ENCODE measurements at places on chromosomes 13 and 19.
A peak's percentile ranks its signal among the peaks of the same experiment; 100 is the strongest.

- no peak for DNase-seq
Observed at GRCh38 chr13:102045731-102046130, 356.1 kb downstream of the FGF14 start.

DNA sequence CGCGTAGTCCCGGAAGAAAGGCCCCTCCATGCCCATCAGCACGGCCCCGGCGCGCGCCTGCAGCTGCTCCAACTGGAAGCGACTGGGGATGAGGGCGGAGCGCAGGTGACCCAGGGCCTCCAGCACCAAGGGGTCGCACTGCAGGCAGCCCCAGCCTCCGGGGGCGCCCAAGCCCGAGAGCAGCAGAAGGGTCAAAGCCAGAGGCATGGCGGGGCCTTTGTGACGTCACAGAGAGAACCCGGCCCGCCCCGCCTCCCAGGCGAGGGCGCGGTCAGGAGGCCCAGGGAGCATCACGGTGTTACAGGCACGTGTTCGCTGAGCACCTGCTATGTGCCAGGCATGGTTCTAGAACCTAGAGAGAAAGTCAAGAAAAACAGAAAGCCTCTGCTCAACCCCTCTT lies at the start of gene IZUMO2:
Gene IZUMO2 (minus strand): TSS at position 294 of the 400 bp plus-strand sequence. CDS start 87 bp downstream, at position 207.
- no peak for DNase-seq

DNA sequence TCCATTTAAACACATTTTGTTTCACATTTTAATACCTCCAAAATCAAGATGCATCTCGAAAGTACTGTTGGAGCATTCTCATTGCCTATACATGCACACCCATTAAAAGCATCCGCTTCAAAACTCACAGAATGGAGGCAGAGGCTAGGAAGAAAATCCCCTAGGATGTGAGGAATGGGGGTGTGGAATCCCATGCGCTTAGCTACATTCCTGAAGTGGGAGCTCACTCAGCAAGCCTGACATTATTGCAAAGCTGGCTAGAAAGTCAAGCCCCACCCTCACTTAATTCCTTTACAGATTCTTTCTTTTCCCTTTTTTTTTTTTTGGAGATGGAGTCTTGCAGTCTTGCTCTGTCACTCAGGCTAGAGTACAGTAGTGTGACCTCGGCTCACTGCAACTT lies 4.6 kb upstream of the FAM32A start:
- peak; percentile 90 for DNase-seq

- no peak for DNase-seq
Observed at GRCh38 chr13:22880741-22881720, 299.7 kb upstream of the SGCG start.

- DNase-seq: peak; percentile 54
Observed at GRCh38 chr13:102693776-102694175, 1.1 kb downstream of the METTL21C start.

- no peak for DNase-seq
Observed at GRCh38 chr19:43290568-43291359, 21.4 kb upstream of the PSG9 start.

DNA sequence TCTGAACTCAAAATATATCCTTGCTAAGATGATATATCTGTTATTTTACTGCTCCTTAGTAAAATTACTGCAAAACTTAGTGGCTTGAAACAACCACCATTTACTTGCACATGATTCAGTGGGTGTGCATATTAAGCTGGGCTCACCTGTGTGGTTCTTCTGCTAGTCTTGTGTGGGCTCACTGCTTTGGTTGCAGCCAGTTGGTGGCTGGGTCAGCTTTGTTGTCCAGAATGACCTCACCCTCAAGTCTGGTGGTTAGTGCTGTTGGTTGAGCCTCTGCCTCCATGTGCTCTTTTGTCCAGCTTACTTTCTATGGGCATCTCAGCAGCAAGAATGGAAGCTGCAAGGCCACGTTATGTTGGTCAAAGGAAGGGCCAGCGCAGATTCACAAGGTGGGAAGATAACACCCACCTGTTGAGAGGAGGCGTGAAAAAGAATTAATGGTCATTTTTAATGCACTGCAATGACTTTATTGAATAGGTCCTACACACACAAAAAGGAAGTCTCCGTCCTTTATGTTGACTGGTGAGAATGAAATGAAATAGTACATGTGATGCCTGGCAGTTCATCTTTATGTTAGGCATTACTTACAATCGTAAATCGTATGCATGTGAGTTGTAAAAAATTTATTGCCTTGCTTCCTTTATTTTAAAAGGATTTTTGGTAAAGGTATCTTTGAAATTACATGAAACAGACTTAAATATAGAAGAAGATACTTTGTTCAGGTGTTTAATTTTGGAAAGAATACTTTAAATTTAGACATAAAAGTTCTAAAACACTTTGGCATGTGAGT lies 34.3 kb downstream of the URI1 start:
- no peak for DNase-seq

DNA sequence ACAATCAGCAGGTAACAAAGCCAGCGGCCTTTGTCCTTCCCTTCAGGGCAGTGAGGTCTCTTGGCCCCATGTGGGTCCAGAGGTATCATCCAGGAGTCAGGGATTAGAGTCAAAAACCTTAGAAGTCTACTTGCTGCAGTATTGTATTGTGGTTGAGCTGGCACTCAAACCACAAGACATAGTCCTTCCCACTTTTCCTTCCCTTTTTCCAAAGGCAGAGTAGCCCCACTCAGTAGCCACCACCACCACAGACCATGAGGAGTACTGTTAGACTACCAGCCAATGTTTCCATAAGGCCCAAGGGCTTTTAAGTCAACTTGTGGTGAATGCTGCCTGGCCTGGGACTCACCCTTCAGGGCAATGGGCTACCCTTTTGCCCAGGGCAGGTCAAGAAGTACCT lies 27.1 kb upstream of the CCNA1 start:
- no peak for DNase-seq

DNA sequence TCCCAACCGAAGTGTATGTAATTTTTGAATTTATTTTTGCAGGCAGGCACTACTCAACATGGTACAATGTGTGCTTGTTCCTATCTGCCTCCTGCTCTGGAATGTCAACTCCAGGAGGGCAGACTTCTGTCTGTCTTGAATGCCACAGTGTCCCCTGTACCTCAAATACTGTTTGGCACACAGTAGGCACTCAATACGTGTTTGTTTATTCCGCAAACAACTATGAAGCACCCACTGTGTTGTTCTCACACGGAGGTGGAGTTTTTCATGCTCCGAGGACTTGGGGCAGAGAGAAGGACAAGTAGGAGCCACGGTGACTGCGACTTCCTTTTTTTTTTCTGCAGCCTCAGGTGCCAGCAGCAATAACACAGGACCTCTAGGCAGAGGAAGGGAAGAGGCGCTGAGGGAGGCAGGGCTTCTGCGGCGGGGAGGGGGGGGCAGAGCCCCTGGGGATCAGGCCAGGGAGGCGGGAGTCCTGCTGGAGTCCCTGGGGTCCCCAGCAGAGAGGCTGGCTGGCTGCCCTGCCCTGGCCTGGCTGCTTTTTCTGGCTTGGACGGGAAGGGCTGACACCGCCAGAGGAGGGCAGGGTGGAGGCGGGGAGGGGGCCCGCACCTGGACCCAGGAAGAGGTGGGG lies 29.3 kb upstream of the TNFAIP8L1 start:
- no peak for DNase-seq

- DNase-seq: no peak
Observed at GRCh38 chr13:94622344-94622743, 20.7 kb downstream of the GPR180 start.

DNA sequence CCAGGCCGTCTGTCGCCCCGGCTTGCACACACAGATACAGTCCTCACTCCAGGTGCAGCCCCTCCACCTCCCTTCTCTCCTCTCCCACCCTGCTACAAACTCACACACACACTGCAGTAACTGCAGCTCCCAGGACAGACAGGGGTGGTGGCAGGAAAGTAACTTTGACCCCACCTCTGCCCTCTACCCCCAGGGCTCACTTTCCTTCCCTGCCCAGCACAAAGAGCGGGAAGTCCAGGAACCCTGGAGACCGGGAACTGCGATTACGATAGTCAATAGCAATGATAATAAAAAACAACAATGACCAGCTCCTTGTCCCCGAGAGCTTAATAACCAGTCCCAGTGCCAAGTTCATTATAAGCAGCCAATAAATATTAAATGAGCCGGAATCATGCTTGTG lies at the start of gene CEACAM20:
Gene CEACAM20 (minus strand): TSS at position 140 of the 400 bp plus-strand sequence. CDS start 166 bp downstream, outside the sequence.
- no peak for DNase-seq

GRCh38 chr13:27578121-27579030 lies 42.0 kb downstream of the LNX2 start:
- peak; percentile 64 for DNase-seq

DNA sequence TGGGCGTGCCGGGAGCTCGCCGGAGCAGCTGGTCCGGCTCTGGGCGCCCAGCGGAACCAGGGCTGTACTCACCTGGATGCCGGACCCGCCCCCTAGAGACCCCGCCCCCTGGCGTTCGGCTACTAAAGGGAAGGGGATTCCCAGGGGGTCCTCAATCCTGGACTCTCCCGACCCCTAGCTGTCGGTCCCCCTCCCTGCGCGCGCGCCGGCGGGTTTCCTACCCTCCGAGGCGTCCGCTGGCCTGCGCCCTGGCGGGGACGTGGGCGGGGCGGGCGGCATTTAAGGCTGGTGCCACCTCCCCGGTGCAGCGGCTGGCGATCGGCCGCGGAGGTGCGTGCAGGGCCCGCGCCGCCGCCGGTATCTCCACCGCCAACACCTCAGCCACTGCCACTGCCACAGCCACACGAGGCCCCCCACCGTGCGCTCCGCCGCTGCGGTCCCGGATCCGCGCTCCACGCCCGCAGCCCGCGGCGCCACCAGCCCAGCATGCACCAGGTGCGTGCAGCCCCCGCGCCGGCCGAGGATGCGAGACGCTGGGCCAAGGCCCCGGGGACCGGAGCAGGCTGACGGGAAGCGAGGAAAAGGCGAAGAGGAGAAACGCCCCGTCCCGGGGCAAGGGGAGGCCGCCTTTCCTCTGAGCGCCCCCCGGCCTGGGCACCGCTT lies at the start of gene ATP12A:
Gene ATP12A (plus strand): TSS at position 151 of the 663 bp plus-strand sequence. CDS start 336 bp downstream, at position 487.
- DNase-seq: no peak

DNA sequence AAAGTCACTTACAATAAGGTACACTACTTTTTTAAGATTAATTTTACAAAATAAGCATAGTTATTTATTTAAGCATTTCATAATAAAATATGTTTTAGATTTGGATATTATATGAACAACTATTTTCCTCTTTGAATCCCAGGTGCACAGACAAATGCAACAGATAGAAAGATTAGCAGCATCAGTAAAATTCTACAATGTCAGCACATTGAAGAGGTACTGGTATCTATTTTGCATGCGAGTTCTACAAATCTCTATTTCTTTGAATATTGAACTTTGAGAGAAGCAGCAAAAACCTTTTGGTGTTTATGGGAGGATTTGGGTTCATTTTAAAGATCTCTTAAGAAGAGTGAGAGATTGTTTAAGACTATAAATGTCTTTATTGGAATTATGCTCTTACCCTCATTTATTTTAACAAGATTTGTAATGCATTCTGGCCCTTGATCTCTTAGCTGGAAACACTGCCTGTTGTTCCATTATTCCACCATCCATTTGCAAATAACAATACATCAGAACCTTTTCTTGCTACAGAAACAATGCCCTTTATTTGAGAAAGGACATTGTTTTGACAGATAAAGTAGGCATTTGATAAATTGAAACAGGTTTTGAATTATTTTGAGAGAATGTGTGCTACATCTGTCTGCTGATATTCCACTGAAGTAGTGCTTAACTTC lies 558.8 kb upstream of the KLHL1 start:
- no peak for DNase-seq

- no peak for DNase-seq
Observed at GRCh38 chr19:50204811-50205675, 1.6 kb downstream of the MYH14 start.

- peak; percentile 54 for DNase-seq
Observed at GRCh38 chr13:42073683-42074082, 25.2 kb downstream of the DGKH start.

DNA sequence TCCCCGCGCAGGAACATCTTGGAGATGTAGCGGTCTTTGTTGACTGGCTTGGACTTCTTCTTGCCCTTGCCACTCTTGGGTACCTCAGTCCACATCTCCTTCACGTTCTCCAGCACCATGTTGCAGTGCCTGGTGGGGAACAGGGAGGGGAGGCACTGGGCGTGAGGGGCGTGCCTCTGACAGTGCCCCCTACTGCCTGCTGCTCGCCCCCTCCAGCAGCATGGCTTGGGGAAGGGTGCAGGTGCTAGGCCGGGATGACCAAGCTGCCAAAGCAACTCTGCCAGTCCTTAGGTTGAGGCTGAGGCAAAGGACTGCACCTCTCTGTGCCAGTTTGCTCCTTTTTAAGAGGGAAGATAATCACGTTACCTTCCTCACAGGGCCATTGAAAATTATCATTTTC lies 4.2 kb downstream of the SNRPD2 start:
- DNase-seq: no peak

GRCh38 chr13:32446220-32446619 lies 18.3 kb upstream of the N4BP2L1 start:
- DNase-seq: no peak

DNA sequence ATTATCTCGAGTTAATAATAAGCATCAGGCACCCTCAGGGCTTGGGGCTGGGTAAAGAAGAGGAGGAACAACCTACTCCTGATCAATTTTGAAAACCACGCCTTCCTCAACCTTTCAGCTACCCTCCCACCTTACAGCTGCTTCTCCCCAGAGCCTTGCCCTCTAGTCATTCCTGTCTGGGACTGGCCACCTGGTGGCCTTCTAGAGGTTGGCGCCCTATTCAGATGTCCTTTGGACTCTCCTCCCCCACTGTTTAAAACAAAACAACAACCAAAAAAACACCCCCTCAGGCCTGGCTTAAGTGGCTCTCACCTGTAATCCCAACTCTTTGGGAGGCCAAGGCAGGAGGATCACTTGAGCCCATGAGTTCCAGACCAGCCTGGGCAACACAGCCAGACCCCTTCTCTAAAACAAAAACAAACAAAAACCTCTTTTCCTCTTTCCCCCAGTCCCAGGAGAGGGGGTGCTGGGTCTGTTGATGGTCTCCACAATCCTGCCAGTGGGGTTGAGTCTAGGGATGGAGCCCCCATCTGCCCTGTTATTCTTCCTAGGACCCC lies 62.3 kb downstream of the CCDC70 start:
- no peak for DNase-seq

DNA sequence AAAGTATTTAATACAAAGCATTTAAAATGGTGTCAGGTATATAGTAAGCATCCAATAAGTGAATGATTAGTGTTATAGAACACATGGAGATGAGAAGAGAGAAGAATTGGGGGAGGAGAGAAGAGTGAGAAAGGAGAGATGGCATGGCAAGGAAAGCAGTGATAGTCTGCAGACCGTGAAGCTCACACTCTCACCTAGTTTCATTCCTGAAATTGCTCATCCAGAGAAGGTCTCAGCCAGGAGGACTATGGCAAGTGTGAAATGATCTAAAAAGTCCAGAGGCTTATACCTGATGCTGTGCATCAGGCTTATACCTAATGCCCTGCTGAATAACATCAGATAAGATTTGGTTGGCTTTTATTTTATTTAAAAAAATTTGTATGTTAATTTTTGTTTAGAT lies 351.6 kb upstream of the KLF12 start:
- no peak for DNase-seq

DNA sequence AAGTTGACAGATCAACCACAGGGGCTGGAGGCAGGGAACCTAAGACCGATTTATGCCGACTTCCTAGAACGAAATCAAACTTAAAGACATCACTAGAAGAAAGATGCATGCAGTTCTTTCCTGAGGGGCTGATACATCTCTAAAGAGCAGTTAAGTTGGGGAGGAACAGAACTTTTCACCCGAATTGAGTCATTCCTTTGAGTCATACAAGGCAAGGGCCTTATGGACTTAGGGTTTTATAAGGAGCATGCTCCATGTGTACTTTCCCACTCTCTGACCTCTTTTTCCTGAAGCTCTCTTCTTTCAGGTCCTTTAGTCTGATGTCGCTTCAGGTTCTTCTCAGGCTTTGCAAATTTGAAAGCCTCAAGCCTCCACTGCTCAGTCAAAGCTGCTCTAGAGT lies 7.9 kb upstream of the FBXL3 start:
- peak; percentile 54 for DNase-seq

All from EH (cell line).